Stimulated activated naive CD8-positive, alpha-beta T cell treated with anti-CD3 and anti-CD28 coated beads, Interleukin-15, amount 100 ng/mL, for 72 hours (primary cell): ENCODE measurements at places on chromosomes 3 and 15.

- no peak for DNase-seq
These were observed 68.5 kb upstream of the GATA2 start for GRCh38 chr3:128561504-128561903.

GRCh38 chr15:73249499-73249898, 119.3 kb downstream of the HCN4 start:
- no peak for DNase-seq

GRCh38 chr3:107620534-107620933, 97.8 kb downstream of the BBX start:
- no peak for DNase-seq

GRCh38 chr3:146280864-146281263, 30.0 kb upstream of the PLSCR4 start:
- DNase-seq: no peak

- DNase-seq: no peak
These were observed 47.4 kb upstream of the PSMD6 start for GRCh38 chr3:64070704-64071103.

DNA sequence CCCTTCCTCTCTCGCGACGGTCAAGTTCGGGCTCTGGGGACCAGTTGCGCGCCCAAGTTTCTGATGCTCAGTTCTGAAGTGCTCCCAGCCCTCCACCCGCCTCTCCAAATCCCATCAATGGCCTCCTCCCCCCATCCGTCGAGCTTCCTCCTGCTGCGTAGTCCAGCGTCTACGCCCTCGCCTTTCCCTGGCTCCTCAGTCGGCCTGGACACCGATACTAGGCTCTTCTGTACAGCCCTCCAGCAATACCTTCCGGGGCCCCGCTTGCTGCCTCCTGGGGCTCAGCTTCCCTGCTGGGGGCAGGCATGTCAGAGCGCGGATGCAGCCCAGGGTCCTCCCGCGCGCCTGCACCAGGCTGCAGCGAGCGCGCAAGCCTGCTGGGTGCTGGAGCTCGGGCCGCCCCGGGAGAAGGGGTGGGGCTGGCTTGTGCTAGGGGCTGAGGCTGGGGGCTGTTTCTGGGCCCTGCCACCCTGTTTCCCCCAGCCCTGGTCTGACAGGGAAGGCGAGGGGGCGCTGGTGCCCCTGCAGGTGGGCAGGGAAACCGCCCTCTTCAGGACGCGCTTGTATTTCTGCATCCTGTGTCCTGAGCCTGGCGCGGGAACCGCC, 353.3 kb upstream of the SUCLG2 start:
- peak; percentile 41 for DNase-seq

DNA sequence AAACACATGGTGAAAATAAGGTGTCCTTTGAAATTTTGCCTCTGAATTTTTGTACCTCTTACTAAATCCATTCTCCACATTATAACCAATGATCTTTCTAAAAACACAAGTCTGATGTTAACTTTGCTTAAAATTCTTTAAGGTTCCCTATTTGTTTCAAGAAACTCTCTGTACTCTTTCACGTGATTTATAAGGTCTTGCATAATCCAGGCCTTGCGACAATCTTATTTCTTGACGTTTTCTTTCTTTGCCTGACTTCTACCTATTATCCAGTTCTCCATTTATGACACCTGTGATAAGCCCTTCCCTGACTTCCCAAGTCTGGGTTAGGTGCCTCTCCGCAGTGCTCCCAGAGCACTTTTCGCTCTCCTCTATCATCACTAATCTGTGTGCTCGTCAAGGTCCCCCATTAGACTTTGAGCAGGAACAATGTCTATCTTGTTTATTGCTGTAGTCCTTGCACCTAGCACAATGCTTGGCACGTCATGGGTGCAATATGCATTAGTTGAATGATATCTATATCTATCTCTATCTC, 24.3 kb upstream of the KPNA1 start:
- DNase-seq: no peak

GRCh38 chr15:85622221-85622831, 172.4 kb downstream of the KLHL25 start:
- no peak for DNase-seq

DNA sequence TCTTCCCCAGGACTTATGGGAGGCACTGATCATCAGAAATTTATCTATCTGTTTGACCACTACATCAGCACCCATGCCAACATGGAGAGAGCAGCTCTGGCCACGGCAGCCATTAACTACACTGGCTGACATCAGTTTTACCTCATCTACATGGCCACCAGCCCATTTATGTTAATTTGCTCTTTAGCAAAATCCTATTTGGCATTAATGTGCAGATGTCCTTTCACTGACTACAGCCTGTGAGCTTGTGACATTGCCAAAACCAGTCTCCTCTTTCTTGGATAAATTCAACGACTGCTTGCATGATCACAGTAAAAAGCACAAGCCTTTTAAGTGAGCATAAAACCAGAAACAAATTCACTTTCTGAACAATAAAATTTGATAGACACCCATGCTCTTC, 47.5 kb downstream of the NR1I2 start:
- no peak for DNase-seq

DNA sequence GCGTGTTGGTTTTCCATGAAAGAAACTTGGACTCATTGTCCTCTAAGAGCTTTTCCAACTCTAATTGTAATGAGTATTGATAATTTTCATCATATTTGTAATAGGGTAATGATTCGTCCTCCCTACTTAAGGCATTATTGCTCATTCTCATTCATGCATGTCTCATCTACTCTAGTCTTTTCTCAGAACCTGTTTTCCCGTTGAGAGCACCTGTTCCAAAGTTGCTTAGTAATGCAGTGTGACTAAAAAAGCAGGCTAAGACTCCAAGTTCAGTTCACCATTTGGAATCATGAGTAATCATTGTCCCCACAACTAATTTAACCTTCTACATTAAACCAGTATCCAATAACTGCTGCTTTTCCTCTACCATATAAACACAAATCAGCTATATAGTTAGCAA, 84.0 kb downstream of the FILIP1L start:
- no peak for DNase-seq

- no peak for DNase-seq
These were observed 80.1 kb downstream of the CD200 start for GRCh38 chr3:112413074-112413473.

DNA sequence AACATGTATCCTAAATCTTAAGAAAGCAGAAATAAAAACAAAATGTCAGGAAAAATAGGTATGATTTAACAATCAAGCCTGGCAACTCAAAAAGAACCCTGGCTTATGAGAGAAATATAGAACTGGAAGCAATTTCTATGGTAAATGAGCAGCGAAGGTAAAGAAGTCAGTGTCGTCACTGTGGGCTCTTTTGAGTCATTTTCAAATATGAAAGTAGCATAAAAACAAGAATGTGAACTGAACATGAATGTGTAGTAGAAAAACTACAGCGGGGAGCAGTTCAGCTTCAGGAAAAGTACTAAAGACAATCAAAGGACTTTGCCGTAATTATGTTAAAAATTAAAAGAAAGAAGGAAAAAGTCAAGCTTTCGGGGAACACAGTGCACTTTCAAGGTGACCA, 17.5 kb downstream of the LSG1 start:
- DNase-seq: no peak

DNA sequence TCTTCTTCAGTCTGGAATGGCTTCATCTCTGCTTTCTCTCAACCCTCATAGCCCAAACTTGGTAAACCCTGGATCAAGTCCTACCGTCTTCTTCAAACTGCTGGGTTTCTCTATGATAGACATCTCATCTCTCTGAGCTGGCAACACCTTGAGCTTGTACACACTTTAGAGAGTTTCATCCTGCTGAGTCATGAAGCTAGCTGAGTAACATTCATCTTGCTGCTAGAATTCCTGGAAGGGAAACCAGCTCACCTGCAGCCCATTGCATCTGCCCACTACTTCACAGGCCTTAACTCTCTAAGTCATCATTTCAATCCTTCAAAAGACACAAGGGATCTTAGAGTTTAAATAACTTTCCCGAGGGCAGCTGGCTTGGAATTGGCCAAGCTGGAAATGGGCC, 175.5 kb upstream of the RORA start:
- DNase-seq: no peak

- no peak for DNase-seq
These were observed 134.6 kb upstream of the TP63 start for GRCh38 chr3:189496375-189497138.

DNA sequence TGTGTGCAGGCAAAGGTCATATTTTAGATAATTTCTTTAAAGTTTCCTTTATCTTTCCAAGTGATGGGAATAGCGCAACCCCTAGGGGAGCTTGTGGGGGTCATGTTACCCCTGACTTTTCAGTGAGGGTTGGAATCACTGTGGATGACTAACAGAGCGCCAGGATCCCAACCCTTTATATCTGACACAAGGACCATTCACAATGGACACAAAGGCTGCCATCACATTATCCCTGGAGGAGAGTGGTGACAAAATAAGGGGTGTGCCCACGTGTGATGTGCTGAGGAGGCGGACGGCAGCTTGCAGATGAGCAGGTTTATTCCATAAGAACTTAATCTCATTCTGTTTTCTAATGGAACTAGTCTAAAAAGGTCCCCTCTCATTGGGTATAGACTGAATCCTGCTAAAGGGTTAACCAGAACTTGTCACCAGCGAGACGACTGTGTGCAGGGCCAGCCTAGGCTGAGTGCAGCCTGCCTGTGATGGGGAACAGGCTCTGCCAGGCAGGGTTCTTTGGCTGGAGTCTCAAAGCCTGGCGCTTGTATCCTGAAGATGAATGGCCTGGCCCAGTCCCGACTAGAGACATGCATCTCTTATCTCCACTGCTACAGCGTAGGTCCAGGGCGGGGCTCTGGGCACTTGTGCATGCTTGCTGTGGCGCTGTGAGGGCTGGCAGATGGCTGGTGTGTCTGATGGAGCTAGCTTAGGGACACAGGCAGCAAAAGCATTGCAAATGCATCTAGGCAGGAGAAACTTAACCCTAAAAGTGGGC, 50.2 kb downstream of the CHDH start:
- no peak for DNase-seq

GRCh38 chr3:129409541-129409940, 18.9 kb downstream of the EFCAB12 start:
- DNase-seq: no peak

- DNase-seq: no peak
These were observed 36.2 kb downstream of the HDC start for GRCh38 chr15:50229336-50229735.

GRCh38 chr3:134279466-134279865, 28.8 kb upstream of the RYK start:
- no peak for DNase-seq
